Activated B cell treated with CpG ODN at 0.5 μM for 24 hours (primary cell): ENCODE measurements at places on chromosomes 3 and 15. TPM values are rescaled to one million over a fixed set of nuclear protein-coding genes. Genes with fewer than 3 reads are reported as not detected.
A peak's percentile ranks its signal among the peaks of the same experiment; 100 is the strongest.

GRCh38 chr3:193372783-193373182 is 5.8 kb downstream of the ATP13A5 start:
- no peak for DNase-seq

- DNase-seq, result no peak
Observed at GRCh38 chr15:101013201-101013550, 94.0 kb downstream of the LRRK1 start.

DNA sequence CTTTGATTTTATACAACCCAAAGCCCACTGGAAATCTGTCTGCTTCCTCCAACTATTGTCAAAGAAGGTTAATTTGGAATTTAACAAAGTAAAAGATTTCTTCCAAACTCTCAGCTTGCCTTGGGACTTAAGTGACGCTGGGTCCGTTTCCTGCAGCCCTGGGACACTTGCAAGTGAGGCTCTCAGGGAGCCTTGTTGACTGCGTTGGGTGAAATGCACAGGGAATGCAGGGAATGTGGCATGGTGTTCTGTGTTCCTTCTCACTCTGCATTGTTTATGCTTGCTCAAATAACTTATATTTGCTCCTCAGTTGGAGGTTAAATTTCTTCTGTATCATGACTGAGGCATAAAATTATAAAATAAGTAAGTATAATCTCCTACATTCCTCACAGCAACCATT is 60.9 kb upstream of the TJP1 start:
- no peak for DNase-seq

GRCh38 chr3:184368586-184369183 is 7.2 kb downstream of the POLR2H start:
- DNase-seq, result no peak

- no peak for DNase-seq
Observed at GRCh38 chr3:160695915-160696327, 19.0 kb downstream of the ARL14 start.

GRCh38 chr15:98980899-98981228 is 26.7 kb downstream of the PGPEP1L start:
- no peak for DNase-seq

DNA sequence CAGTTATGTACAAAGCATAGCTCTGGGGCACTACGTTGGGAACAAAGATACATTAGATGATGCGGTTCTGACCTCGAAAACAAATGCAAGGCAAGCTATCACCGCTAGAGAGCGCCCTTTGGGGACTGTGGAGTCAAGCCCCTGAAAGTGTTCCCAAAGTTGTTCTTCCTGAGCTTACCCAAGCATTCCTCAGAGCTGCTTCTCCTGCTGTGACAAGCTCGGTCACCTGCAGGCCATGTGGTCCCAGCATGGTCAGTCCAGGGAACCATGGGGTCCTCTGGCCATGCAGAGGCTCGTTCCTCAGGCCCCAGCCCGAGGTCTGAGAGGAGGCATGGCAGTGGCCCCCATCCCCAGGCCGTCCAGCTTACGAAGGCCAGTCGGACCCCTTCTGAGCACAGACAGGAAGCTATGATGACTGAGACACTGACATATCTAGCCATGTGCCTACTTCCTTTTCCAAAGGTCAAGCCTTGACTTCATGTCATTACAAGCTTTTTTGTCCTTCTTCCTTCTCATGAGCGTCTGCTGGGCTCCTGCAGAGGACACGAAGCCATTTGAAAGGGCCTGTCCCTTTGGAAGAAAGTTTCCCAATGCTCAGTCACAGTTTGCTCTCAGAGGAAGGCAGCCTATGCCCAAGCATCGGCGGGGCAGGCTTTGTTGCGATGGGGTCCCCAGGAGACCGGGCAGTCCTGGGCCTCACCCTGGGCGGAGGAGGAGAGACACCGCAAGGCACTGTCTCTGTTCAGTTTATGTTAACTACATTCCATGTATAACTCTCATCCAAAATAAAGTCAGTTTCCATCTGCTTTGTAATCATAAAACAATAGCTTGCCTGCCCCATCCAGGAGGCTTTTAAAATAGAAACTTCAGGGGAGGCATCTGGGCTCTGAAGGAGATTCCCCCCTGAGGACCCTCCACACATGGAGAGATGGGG is 79.3 kb downstream of the ATP10A start:
- DNase-seq, result no peak

GRCh38 chr3:115990669-115991068 is 367.4 kb downstream of the GAP43 start:
- no peak for DNase-seq

- DNase-seq, result no peak
Observed at GRCh38 chr15:37814847-37815515, 119.5 kb upstream of the TMCO5A start.

GRCh38 chr15:78766041-78766440 is 45.2 kb downstream of the ADAMTS7 start:
- DNase-seq, result no peak

DNA sequence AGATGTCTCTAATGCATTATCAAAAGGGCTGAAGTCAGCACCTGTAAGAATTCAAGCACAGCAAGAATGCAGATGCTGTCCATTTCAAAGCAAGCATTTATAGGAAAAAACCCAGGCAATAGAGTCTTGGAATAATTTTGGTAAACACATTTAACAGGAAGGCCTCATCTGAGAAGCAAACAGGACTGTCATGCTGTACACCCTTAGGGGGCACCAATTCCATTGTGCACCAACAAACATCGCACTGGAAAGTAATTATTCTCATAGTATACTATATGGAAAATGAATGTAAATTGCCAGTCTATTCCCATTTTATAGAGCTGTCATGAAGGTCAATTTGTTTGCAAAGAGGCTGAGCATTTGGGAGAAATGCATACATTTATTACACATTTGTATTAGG is 247.3 kb upstream of the SUCLG2 start:
- DNase-seq, result no peak

GRCh38 chr3:181134873-181135272 is 145.3 kb upstream of the DNAJC19 start:
- DNase-seq, result no peak

DNA sequence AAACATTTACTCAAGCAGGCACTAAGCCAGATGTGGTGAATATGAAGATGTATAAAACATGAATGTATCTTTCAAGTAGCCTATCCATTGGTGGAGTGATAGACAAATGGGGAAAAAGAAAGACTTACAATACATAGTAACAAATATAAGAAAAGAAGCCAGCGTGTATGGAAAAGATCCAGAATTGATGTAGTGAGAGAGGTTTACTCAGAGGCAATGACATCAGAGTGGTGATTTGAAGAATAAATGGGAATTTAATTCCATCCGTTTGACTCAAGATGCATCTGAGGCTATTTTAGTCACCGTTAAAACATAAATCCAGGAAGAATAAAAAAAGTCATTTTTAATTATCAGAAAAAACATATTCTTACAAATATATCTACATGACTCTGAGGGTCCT is 162.6 kb downstream of the IL1RAP start:
- no peak for DNase-seq

DNA sequence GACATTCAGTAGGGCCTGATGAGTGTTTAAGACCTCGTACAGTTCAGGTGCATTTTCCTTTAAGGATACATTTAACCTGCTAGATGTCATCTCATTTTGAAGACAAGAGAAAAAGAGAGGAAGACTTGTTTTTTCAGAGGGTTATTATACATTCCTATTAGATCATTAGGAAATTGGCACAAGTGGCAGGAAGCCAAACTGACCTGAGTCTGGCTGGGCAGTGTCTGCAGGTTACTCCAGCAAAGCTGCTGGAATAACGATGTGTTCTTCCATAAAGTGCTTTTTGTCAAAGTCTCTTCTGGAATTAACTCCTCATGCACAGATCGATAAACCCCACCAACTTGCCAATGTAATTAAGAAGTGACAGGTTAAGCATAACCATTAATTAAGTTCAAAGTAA is 396.4 kb upstream of the TPRG1 start:
- DNase-seq, result no peak

- DNase-seq, result no peak
Observed at GRCh38 chr3:178010306-178010705, 525.9 kb upstream of the KCNMB2 start.

- DNase-seq, result no peak
Observed at GRCh38 chr3:190541008-190541407, 27.1 kb downstream of the IL1RAP start.

GRCh38 chr15:31202953-31203352 is 101.4 kb upstream of the TRPM1 start:
- no peak for DNase-seq

GRCh38 chr3:42119561-42120355 is 28.6 kb downstream of the TRAK1 start:
- DNase-seq, result no peak

GRCh38 chr3:34000301-34000700 is 201.9 kb downstream of the PDCD6IP start:
- DNase-seq, result no peak

DNA sequence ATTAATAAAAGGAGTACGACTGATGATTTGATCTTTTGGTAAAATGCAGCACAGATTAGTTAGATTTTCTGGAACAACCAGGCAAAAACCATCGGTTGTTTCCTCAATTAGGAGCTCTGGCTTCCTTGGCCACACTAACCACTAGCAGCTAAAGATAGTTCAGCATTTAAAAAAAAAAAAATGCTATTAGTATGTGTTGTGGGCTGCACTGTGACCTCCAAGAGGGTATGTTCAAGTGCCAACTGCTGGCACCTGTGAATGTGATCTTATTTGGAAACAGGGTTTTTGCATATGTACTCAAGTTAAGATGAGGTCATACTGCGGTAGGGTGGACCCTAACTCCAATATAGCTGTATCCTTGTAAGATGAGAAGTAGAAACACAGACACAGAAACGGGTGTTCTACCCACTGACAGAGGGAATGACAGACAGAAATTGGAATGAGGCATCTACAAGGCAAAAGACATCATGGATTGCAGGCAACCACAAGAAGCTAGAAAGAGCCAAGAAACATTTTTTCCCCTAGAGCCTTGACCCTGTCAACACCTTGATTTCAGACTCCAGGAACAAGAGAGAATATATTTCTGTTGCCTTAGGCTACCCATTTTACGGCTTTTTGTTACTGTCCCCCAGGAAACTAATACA is 534.6 kb upstream of the ROBO2 start:
- DNase-seq, result no peak

DNA sequence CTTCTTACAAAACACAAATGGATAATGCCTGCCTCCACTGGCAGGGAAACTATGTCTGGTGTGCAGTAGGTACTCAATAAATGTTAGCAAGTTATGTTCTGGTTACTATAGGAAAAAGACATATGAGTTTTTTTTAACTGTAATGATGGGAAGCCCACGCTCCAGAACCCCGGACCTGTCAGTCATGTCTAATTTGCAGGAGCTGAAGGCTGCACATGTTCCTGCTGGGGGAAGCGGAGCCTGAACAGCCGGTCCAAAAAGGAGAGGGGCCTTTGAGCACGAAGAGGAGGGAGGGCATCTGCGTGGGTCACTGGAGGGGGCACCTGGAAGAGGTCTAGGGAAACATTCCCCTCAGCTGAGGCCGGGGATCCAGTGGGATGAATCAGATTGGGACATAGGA is 113.2 kb downstream of the DGKG start:
- no peak for DNase-seq

DNA sequence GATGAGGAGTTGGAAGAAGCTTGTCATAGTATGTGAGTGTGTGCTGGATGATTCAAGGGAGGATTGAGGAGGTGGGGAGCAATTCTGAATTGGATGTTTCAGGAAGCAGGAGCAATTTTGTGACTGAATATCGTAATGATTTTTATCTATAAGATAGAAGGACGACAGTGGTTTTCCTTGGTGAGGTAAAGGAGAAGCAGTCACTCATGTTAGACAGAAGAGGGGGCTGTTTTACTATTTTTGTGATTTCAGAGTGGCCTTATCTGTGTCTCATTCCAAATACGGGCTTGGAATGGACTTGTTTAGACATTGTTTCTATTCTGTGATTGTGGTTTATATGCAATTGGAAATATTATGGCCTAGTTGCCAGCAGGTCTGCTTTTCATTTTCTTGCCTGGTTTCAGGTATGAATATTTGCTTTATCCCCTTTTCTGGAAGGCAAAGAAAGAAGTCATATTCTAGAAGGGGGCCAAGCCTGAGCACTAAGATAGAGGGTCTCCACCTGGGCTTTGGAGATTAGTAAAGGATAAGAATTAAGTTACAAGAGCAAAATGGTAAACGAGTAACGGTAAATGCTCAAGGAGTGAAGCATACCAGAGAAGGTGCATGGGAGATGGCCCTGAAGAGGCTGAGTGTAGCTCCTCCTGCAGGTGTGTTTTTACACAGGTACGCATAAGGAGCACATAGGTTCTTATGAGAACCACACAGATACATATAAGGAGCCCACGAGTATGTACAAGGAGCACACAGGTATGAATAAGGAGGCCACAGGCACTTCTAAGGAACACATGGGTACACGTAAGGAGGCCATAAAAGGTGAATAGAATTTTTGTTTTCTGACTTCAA is 124.6 kb upstream of the KCNAB1 start:
- DNase-seq, result no peak

DNA sequence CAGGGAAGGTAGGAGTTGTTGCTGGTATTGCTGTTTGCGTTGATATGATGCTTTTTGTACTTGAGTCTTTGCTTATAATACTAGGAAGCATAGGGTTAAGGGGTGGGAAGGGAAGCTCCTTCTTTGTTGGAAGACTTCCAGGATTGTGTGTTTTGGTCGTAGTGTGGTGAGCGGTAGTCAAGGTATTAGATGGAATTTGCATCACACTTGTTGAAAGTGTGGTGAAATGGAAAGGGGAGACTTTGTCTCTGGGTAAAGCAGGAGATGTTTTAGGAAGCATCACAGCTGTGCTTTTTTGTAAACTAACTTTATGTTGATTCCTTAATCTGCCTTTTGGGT is 14.9 kb downstream of the IGSF10 start:
- DNase-seq, result no peak

- no peak for DNase-seq
Observed at GRCh38 chr3:154180836-154181691, 59.9 kb downstream of the ARHGEF26 start.

GRCh38 chr3:43996379-43997301 is 245.0 kb upstream of the TOPAZ1 start:
- peak; percentile 42 for DNase-seq

DNA sequence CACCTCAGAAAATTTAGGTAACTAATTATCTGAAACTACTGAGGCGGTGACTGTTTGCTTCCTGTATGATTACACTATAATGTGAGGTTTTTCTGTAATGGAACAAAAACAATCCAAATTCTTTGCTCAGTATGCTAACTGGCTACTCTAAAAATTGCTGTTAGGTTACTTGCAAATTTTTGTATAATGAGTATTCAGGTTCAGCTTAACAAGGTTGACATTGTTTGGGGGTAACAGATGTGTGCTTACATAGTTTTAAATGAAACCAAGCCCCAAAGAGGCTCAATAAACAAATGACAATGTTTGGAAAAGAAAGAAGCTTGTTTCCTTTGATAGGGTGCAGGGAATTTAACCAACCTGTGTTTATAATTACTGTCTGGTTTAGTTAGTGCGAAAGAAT is 414.5 kb upstream of the MDFIC2 start:
- no peak for DNase-seq

The RARRES1 gene
- not detected in 2 replicates for total RNA-seq

The KLHL40 gene
- total RNA-seq, result not detected in 2 replicates

The GABRR3 gene
- not detected in 2 replicates for total RNA-seq

The ARHGEF26 gene
- 0.05 TPM in 1 of 2 replicates, not detected in the other for total RNA-seq

The SATB1 gene
- 23.0 and 30.8 TPM in 2 replicates for total RNA-seq

The SAMD7 gene
- 0.20 TPM in 1 of 2 replicates, not detected in the other for total RNA-seq

The SEMA3F gene
- total RNA-seq, result 0.34 TPM in 1 of 2 replicates, not detected in the other

The SNTN gene
- total RNA-seq, result not detected in 2 replicates

The SH3BP5 gene
- total RNA-seq, result 60.5 and 66.0 TPM in 2 replicates

The CX3CR1 gene
- total RNA-seq, result 0.12 and 0.38 TPM in 2 replicates

The CIDEC gene
- not detected in 2 replicates for total RNA-seq

The MUC4 gene
- total RNA-seq, result 0.09 TPM in 1 of 2 replicates, not detected in the other

The ADAMTS9 gene
- not detected in 2 replicates for total RNA-seq

The ITGA11 gene
- total RNA-seq, result not detected in 2 replicates

The GP5 gene
- total RNA-seq, result 0.18 and 0.22 TPM in 2 replicates

The PPARG gene
- 0.24 TPM in 1 of 2 replicates, not detected in the other for total RNA-seq

The GOLGA8N gene
- total RNA-seq, result 4.3 and 5.6 TPM in 2 replicates

The ZNF385D gene
- not detected in 2 replicates for total RNA-seq

The PLAAT1 gene
- total RNA-seq, result not detected in 2 replicates

The ATP8B4 gene
- 0.54 and 0.86 TPM in 2 replicates for total RNA-seq
